ENCODE measurements at places on chromosomes 2 and 18.

- H3K27me3 ChIP-seq = peaks cover 11% of the 10 kb centered on the region
- no peak overlapping the region for H3K27ac ChIP-seq
- H3K4me3 ChIP-seq = no peak overlapping the region
- H3K4me1 ChIP-seq = no peaks in the 10 kb centered on the region
- DNase-seq = no peak
- H3K36me3 ChIP-seq = no peaks in the 10 kb centered on the region
These were observed 4.5 kb downstream of the DYTN start for GRCh38 chr2:206713746-206714145.

- peaks cover 13% of the 10 kb centered on the region for H3K4me1 ChIP-seq
- H3K27ac ChIP-seq = no peak overlapping the region
- H3K36me3 ChIP-seq = peaks cover 33% of the 10 kb centered on the region
- H3K27me3 ChIP-seq = no peaks in the 10 kb centered on the region
- H3K4me3 ChIP-seq = no peak overlapping the region
These were observed 90.9 kb upstream of the UBXN4 start for GRCh38 chr2:135650721-135651120.

DNA sequence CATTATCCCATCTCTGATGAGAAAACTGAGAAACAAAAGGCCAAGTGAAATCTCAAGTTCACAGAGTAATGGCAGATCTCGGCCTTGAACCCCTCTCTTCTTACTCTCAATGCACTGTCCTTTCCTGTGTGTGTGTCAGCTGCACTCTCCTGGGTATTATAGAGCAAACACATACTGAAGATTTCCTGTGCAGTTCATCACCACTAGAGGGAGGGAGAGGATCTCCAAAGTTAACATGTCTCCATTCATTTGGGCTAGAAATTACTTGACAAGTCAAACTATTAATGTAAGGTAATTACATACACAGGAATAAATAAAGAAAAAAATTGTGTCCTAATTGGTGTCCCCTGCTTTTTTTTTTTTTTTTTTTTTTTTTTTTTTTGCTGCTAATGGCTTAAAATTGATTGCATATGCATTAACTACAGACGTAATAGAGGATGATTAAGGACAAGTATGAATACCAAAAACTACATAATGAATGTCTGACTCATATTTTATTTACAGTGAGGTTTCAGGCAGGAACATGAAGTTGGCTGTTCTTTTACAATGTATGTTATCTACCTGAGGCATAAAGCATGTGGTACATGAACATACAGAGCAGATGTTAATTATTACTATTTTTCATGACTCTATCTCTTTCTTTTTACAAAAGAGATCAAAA, 269.2 kb downstream of the NYAP2 start:
- no peak overlapping the region for H3K4me3 ChIP-seq
- peak; percentile 1 for DNase-seq
- H3K27ac ChIP-seq = no peak overlapping the region
- H3K27me3 ChIP-seq = peaks cover 10% of the 10 kb centered on the region

DNA sequence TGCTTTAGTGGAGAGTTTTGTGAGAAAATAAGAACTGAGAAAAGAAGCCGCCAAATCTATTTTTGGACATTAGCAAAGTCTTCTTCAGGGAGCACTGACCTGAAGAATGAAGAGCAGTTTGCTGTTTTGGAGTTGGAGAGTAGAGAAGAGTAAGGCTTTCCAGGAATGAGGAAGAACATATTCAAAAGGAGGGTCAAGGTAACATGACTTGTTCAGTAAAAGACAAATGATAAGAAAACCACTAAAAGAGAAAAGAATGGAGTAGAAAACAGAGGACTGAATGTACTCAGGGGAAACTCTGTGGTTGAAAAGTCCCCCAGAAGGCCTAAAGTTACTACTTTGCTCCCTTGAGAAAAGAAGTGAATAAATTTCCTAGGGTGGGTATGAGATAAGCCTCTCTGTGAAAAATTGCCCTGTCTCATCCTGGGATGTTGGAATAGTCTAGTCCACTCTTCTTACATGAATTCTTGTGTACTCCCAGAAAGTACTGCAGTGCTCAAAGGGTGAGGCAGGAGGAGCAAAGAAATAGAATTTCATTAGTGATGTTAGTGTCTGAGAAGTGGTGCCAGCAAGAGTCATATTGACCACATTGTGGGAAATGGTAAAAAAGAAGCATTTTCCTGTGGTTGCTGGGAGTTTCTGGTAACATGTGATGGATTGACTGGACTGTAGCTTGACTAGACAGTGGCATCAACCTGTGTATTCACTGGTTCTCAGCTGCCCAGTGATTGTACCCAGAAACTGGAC, 27.8 kb downstream of the MBD5 start:
- H3K4me1 ChIP-seq = peaks cover 44% of the 10 kb centered on the region
- H3K27me3 ChIP-seq = no peaks in the 10 kb centered on the region
- H3K27ac ChIP-seq = peak overlapping the region; percentile 33
- no peak overlapping the region for H3K4me3 ChIP-seq
- no peak for DNase-seq
